ENCODE measurements at places on chromosomes 6 and 20.

GRCh38 chr6:94414041-94414440 is 994.7 kb upstream of the EPHA7 start:
- peak; percentile 47 for DNase-seq

- DNase-seq, result no peak
Observed at GRCh38 chr20:52923123-52923937, 48.8 kb upstream of the TSHZ2 start.

DNA sequence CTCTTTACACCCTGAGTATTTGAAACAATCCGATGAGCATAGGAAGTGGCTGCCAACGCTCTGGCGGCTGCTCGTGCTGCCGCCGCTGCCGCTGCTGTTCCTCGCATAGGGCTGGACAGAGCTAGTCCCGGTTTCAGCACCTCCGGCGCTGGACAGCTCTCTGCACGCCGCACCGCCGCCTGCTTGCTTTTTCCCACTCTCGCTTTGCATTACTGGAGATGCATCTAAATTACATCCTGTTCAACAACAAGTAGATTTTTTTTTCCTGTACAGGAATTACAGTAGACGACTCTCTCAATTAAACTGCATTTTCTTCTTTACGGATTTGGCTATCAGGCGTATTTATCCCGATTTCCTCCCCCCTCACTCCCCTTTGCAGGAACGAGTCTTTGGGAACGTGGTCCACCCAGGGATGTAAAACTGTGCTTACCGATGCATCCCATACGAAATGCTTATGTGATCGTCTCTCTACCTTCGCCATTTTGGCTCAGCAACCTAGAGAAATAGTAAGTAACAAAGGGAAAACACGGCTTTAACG is 563.8 kb downstream of the LMBRD1 start:
- peak; percentile 92 for DNase-seq

DNA sequence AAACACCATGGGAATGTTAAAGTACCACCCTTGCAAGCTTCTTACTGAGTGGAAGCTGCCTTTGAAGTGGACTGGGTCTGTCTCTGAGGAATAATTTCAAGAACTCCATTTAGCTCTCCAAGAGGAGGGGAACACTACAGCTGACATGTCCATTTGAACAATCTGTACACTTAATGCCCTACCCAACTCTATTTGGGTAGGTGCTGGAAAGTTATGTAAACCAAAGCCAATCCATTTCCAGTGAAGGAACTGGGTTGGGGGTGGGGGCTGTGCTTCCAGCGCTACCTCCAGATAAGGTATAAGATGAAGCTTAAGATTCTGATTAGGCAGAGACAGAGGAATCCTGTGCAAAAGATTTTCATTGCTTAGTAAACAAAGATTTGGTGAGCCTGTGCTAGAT is 122.0 kb downstream of the TCP11 start:
- no peak for DNase-seq

All from retina (tissue), 1 donor.